ENCODE measurements at places on chromosomes 13 and 19.

GRCh38 chr19:18940769-18941627, at the start of gene HOMER3:
HOMER3 (minus strand) TSS chr19:18941217; CDS start chr19:18938982, 2,235 bp downstream.
- no peak for DNase-seq

DNA sequence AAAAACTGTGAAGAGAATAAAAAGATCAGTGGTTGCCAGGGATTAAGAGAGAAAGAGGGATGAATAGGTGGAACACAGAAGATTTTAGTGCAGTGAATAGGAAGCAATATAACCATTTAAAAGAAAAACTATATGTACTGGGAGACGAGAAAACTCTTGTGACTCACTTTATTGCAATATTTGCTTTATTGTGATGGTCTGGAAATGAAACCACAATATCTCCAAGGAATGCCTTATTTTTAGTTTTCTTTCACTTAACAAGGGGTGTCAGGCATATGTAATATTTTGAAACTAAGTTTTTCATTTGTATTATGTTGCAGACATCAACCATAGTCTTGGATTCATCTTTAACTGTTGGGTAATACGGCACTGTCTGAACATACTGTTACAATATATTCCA, 1308.2 kb downstream of the PCDH9 start:
- no peak for DNase-seq

GRCh38 chr13:86881390-86881789, 789.8 kb upstream of the SLITRK5 start:
- no peak for DNase-seq

DNA sequence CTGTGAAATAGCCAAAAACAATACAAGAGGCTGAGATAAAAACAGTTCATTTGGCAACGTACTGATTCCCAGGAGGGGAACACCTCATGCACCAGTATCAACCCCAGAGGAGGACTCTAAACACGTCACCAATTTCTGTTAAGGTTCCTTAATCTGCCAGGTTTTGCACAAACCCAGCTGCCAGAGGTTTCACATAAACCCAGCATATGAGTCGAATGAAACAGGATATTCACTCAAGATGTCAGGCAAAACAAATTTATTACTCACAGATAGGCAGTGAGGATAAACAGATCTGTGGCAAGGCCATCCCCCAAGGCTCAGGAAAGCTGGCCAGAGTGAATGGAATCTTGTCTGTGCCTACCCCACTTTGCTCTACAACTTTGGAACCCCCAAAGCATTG, 210.9 kb downstream of the GPC5 start:
- DNase-seq = no peak

- no peak for DNase-seq
Measured at GRCh38 chr19:21482863-21483276, 22.5 kb upstream of the ZNF429 start.

DNA sequence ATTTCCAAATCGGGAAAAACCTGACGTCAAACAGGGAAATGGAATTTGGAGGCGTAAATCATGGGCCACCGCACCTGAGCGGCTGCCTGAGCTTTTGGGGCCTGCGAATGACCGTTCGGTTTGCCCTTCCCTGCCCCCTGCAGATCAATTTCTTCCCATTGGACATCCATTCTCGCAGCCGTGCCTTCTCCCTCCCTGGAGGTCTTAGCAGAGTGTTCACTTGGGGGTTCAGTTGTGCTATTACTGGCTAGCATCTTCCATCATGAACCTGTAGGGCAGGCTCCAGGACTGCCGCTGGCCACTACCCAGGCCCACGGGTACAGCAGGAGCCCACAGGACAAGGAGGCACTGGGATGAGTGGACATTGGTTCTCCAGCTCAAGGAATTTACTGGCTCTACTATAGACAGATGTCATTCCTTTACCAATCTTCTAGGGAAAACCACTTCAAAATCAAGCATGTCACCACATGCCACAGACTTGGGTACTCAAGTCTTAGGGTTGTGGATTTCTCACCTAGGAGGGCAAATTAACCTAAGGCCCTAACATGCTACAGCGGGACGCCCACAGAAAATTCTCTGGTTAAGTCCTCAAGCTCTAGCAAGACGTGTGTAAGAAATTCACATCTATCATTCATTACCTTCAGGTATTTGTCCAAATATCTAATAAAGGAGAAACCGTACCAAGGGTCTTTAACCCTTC, 75.5 kb downstream of the COL4A1 start:
- no peak for DNase-seq

GRCh38 chr13:112249644-112250610, 126.2 kb upstream of the SPACA7 start:
- DNase-seq = no peak

Data from Panc1 (cell line).